ENCODE measurements at places on chromosomes 2 and 18.

- no peak for DNase-seq
Observed at GRCh38 chr2:121947674-121948073, 192.2 kb downstream of the TSN start.

DNA sequence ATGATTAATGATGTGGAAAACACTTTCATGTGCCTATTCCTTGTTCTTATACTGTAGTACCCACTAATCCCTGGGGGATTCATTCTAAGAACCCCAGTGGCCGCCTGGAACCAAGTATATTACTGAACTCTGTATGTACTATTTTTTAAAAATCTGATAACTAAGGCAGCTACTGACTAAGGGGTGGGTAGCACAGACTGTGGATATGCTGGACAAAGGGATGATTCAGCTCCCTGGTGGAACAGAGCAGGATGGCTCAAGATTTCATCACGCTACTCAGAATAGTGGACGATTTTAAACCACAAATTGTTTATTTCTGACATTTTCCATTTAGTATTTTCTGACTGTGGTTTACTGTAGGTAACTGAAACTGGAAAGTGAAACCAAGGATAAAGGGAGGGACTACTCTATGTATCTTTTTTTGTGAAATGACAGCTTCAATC lies 41.8 kb upstream of the CDC42EP3 start:
- DNase-seq: no peak

DNA sequence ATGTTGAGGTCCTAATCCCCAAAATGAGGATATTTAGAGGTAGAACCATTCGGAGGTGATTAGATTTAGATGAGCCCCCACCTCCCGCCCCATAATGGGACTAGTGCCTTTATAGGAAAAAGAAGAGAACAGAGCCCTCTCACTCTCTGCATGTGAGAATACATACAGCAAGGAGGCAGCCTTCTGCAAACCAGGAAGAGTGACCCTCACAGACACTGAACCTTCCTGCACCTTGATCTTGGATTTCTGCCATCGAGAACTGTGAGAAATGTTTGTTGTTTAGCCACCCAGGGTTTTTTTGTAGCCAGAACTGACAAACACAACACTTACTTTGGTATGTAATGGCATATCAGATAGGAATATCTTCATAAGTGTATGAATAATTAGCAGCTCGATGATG lies 83.7 kb downstream of the XIRP2 start:
- no peak for DNase-seq

- no peak for DNase-seq
Observed at GRCh38 chr2:239581352-239581901, 180.6 kb upstream of the HDAC4 start.

GRCh38 chr2:232542715-232543467 lies 3.4 kb downstream of the CHRNG start:
- DNase-seq: no peak

GRCh38 chr2:45897842-45898241 lies 246.4 kb downstream of the PRKCE start:
- DNase-seq: no peak

DNA sequence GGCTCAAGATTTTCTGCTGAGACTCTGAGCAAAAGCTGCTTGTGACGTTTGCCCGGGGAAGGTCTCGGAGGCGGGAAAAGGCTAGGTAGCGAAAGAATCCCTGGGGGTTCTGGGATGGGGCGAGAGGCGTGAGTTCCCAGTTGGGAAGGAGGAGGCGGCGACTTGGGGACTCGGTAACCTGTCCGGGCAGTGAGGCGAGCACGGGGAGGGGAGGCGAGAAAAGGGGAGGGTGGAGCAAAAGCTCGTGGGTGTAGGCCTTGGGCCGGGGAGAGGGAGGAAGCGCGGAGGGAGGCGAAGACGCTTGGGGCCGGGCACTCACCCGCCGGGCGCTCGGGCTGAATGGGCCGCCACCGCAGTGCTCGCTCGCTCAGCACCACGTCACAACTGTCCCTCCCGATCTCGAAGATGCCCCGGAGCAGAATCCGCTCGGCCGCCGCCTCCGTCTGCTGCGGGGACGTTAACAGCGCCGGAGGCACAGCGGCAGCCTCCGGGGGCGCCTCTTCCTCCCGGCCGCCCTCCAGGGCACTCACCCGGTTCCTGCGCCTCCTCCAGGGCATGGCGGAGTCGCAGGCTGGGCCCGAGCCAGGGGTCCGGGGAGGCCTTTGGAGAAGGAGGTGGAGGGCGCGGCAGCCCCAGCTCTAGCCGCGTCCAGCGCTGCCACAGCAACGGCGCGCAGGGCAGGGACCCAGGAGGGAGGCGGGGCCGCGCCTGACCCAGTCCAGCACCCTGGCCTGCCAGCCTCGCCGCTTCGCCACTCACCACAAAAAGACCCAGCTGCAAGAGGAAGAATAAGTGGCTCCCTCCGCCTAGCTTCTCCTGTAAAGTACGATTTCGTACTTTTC lies at the start of gene CERKL:
TSS of gene CERKL (minus strand) at position 656 of the 842 bp plus-strand sequence. CDS start at position 557, 99 bp downstream.
- DNase-seq: no peak

GRCh38 chr18:22169011-22169888 lies at the start of gene GATA6:
GATA6 (plus strand) TSS chr18:22169589; CDS start chr18:22171145, 1,556 bp downstream.
- no peak for DNase-seq

- DNase-seq: no peak
Observed at GRCh38 chr2:46369783-46370182, 72.6 kb downstream of the EPAS1 start.

- DNase-seq: no peak
Observed at GRCh38 chr18:30405038-30405437, 637.5 kb downstream of the DSC3 start.

- no peak for DNase-seq
Observed at GRCh38 chr2:234699456-234699855, 202.6 kb upstream of the ARL4C start.

- DNase-seq: no peak
Observed at GRCh38 chr18:2396162-2396505, 175.2 kb downstream of the METTL4 start.

GRCh38 chr18:10508591-10508990 lies 17.2 kb upstream of the NAPG start:
- DNase-seq: no peak

Measured in CD4-positive, CD25-positive, alpha-beta regulatory T cell (primary cell).